ENCODE measurements at places on chromosomes 5 and 9.
A peak's percentile ranks its signal among the peaks of the same experiment; 100 is the strongest.

- no peak for DNase-seq
These were observed 368.3 kb downstream of the EFNA5 start for GRCh38 chr5:107302441-107302840.

DNA sequence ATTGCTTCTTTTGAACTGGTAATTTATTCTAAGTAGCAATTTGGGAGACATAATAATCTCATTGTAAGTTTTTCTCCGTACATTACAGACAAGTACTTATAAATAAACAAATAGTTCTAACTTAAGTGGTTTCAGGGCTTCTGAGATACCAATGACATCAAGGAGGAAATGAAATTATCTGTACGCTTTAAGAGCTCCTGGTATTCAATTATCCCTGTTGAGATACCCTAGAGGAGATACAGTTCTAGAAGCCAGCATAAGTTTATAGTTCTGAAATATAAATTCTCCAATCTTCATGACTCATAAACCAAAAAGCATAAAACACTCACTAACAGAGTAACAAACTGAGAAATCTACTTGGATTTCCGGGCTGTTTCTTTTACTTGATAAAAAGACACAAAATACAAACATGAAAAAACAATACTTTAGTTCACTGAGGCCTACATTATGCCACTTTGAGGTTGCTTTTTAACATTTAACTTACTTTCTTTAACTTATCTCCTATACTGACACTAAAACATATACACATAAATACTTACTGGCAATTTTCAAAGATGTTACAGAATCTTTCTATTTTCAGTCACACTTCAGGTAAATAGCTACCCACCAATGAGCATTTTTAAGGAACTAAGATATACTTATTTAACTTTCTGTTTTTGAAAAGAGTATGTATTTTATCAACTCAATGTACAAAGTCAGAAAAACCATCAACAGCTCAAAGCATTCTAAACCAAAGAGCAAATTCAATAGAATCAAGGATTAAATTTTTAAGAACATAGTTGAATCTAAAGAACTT, 7.5 kb downstream of the DCTN4 start:
- peak; percentile 7 for DNase-seq

DNA sequence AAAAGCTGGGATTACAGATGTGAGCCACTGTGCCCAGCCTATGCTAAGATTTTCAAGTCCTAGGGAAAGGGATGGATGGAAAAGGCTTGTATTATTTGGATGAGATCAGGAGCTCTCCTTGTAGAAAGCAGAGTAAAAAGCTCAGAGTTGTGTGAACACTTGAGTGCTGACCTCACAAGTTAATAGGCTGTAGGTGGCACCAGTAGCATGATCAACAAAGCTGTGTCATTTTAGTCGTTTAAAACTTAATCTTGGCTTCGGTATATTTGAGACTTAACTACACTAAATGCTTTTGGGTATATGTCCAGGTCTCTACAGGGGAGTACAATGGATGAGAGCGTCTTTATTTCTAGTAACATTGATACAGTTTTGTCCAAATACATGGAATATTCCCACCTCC, 264.2 kb downstream of the TMEM38B start:
- DNase-seq: no peak

GRCh38 chr5:171806976-171807747, 21.5 kb downstream of the SMIM23 start:
- peak; percentile 4 for DNase-seq

- no peak for DNase-seq
These were observed 373.4 kb upstream of the ACO1 start for GRCh38 chr9:32011049-32011448.

- no peak for DNase-seq
These were observed 141.0 kb downstream of the ARHGAP26 start for GRCh38 chr5:142911170-142911569.

- DNase-seq: no peak
These were observed 5.0 kb downstream of the MTMR12 start for GRCh38 chr5:32307769-32308194.

GRCh38 chr5:160023007-160023907, 14.3 kb downstream of the TTC1 start:
- DNase-seq: no peak

DNA sequence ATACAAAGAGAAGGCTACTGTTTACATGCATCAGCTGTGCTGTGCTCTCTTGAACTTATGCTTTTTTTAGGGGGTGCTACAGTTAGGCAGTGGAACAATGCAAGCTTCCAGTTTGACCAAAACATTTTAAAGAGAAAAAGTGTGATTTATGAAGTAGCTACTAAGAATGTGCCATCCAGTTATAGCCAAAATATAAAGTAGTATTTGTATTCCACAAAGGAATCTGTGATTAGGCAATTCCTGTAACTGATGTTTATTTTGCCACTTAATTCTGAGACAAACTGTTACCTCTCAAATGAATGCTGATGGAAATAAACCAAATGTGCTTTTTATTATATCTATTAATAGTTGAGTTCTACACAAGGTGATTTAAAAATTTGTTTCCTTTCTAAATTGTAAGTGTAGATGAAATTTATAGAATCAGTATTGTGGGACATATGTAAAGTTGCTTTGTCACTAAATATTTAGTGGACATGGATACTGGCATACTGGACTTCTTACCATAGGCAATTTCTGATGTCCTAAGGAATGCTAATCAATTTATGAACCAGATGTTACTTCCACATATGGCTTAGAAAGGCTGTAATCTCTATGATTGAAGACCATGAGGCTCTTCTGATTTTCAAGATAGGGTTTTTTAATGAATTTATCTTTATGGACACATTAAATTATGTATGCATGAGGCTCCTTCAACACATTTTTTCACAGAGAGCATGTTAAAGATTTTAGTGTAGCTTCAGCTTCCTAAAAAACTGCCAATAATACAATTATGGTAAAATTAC, 410.2 kb downstream of the PRR16 start:
- no peak for DNase-seq

- no peak for DNase-seq
These were observed 29.6 kb downstream of the SPARC start for GRCh38 chr5:151657114-151657513.

- no peak for DNase-seq
These were observed 5.3 kb upstream of the FAM120AOS start for GRCh38 chr9:93458712-93459111.

GRCh38 chr5:81393783-81394718, at the start of gene ACOT12:
Gene ACOT12, minus strand, starts transcription at chr5:81394134. Its CDS starts 20 bp downstream, at chr5:81394114.
- no peak for DNase-seq

- no peak for DNase-seq
These were observed 63.5 kb downstream of the UBE2R2 start for GRCh38 chr9:33880211-33881089.

DNA sequence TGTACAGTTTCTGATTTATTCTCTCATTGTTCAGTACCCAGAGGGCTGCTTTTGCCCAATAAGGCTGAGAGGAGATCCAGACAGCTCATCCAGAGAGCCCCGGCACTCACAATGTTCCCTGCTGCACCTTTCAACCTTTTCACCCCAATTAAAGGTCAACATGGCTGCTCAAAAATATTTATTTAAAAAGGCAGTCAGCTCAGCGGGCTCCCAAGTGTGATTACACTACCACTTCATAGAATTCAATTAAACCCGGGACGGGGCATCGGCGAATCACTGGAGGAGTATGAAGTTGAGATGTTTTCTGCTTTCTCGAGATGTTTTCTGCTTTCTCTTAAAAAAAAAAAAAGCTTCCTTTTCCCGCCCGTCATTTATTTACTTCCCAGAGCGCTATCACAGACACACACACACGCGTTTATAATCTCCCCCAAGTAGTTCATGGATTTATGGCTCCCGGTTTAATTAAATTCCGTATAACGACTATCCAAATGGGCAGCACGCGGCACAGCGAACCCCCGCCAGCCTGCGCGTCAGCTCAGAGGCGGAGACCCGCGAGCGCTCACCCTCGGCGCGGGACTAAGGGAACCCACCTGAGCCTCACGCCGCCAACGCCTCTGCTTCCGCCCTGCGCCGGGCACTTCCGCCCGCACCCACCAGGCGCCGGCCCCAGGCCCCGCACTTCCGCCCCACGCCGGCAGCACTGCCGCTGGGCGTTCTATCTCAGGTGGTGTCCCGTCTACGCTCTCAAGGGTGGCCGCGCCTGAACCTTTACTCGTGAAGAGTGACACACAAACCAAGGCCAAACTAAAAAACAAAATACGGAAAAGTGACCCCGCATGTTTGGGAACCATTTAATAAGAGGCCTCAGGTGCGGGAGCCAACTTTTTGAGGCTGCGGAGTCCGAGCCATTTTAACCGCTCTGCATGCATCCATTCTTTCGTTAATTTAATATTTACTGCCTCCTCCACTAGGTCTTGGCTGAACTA, at the start of gene C5orf63:
Gene C5orf63 (minus strand): TSS at position 642 of the 986 bp plus-strand sequence. CDS start 14,507 bp downstream, outside the sequence.
- no peak for DNase-seq

- DNase-seq: no peak
These were observed 22.2 kb downstream of the RCL1 start for GRCh38 chr9:4814913-4815312.

DNA sequence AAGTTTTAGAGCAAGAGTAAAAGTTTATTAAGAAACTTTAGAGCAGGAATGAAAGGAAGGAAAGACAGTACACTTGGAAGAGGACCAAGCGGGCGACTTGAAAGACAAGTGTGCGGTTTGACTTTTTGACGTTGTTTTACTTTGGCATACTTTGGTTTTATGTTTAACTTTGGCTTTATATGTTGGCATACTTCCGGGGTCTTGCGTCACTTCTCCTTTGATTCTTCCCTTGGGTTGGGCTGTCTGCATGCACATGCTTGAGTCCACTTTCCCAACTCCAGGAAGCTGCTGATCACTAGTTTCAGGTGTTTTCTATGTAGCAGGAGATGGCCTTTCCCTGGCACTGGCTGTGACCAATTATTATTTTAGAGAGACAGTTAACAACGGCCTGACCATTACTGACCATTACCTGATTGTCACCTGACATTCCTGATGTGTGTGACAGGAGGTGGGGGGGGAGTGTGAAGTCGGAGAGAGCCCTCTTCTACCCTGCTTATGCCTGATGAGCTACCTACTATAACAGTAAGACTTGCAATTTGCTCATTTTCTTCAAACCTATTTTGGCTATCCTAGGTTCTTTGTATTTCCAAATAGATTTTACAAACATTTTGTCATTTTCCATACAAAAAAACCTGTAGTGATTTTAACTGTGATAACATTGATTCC, 45.5 kb downstream of the TNFSF8 start:
- DNase-seq: no peak

DNA sequence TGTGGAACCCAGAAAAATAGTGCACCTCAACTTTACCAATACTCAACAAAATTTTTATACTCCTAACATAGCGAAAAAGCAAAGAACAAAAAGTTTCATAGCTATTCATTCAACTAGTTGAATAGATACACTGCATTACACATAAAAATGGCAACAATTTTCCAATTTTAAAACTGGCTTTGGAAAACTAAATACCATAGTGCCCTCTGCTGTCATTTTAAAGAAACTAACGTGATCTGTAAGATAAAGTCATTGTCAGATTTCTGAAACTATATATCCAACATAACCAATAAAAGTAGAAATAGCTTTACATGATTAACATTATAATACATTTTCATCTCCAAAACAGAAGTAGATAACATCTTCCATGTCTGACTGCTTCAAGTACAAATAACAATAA, 31.6 kb downstream of the DTWD2 start:
- peak; percentile 25 for DNase-seq

DNA sequence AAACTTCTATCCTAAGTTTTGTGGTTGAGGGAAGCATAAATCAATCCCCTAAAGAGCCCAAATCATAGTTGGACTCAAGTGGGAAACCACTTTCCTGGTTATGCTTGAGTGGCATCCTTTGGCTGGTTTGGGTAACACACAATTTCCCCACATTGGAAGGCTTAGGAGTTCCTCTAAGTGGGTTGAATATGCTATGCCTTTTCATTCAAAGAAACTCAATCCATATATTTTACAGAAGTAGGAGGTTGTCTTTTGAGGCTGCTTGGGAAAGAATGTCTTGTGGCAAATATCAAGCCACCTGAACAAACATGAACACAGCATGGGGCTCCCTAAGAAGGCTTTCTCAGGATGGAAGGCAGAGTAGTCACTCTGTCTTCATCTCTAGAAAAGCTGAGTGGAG, 121.1 kb downstream of the SPATA31D1 start:
- no peak for DNase-seq

DNA sequence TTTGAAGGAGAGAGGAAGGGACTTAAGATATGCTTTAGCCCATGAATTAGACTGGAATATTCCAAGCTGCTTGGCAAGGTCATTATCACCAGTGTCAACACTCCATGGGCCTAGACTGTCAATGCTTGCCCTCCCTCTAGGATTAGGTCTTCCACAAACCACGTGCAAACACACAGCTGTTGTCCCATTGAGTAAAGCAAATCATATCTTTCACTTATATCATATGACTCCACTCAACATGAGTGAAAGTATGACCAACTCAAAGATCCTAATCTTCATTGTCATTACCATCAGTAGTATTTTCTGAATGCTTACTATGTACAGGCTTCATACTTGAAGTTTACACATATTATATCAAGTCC, 57.0 kb upstream of the GRAMD2B start:
- no peak for DNase-seq

GRCh38 chr9:84939774-84940173, 270.2 kb downstream of the NTRK2 start:
- no peak for DNase-seq

DNA sequence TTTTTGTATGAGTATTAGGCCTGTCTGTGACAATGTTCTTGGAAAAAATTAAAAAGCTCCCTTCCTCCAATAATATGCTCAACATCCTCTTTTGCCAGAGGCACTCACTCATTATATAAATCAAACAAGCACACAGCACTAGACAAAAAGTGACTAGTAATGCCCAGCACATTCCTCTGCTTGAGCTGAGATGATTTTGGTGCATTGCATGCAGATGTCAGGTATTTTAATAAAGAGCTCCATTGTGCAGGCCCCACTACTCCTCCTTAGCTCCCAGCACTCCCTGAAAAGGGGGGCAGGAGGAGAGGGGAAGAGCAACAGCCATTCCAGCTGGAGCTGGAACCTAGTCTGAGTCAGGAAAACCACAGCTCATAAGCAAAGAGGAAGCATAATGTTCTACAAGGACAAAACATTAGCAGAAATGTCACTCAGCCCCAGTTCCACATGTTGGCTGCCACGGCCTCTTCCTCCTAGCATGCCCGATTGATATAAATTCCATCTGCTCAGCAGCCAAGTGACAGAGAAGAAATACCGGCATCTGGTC, 348.5 kb downstream of the BNC2 start:
- DNase-seq: peak; percentile 90

- DNase-seq: no peak
These were observed 7.6 kb downstream of the RAB24 start for GRCh38 chr5:177295924-177296323.
